ENCODE measurements at places on chromosomes 12 and 14. TPM values are rescaled to one million over a fixed set of nuclear protein-coding genes. Genes with fewer than 3 reads are reported as not detected.

The PTPN6 gene
- polyA plus RNA-seq, result 325 TPM

DNA sequence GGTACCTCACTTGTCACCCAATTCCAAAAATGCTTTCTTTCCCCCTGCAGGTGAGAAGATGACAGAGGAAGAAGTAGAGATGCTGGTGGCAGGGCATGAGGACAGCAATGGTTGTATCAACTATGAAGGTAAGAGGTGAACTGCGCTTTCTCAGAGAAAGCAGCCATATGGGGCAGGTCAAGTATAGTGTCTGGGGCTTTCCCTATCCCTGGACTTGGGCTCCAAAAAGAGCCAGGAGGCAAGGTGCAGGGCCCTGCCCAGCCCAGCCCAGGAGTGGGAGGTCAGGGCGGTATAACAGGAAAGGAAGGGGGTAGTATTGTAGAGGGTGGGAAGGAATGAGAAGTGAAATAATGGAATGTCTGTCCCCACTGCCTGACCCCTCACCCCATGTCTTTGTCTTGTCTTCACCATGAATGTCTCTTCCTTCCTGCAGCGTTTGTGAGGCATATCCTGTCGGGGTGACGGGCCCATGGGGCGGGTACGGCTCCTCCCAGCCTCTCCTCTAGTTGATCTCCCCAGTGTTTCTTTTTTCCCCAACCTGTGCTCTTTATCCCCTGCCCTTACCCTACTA, 2.1 kb downstream of the MYL6 start:
- no peak for DNase-seq

DNA sequence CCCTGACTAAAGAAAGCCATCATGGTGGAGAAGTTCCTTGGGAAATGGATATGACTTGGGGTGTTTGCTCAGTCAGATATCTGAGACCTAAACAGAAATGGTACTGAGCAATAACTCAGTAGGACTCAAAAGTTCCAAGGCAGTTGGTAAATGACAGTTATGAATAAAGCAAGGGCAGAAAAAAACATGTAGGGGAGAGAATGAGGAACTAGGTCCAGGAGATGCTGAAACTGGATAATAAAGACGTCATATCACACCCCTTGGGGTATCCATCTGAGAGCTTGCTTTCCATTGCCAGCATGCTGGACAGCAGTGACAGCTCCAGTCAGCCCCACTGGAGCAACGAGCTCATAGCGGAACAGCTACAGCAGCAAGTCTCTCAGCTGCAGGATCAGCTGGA, 37.5 kb downstream of the RPGRIP1 start:
- no peak for DNase-seq

DNA sequence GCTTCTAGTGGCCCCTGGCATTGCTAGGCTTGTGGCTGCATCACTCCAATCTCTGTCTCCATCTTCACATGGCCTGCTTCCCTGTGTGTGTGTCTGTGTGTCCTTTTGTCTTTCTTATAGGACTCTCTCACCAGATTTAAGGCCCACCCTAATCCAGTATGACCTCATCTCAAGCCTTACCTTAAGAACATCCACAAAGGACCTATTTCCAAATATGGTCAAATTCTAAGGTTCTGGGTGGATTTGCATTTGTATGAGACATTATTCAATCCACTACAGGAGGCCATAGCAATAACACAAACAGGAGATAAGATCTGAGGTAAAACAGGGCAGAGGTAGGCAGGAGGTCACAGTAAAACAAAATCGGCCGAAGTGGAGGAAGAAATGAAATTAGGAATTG, 375.9 kb downstream of the BTG1 start:
- no peak for DNase-seq

- DNase-seq, result no peak
Measured at GRCh38 chr12:126454581-126454980, 1389.3 kb downstream of the AACS start.
